ENCODE measurements at places on chromosomes 12 and 14. TPM values are rescaled to one million over a fixed set of nuclear protein-coding genes. Genes with fewer than 3 reads are reported as not detected.

NFYB gene
- total RNA-seq, result 49.4 TPM

CMKLR1 gene
- total RNA-seq, result 0.32 TPM

NKX2-8 gene
- total RNA-seq, result not detected

CCDC38 gene
- not detected for total RNA-seq

DCN gene
- total RNA-seq, result 2,415 TPM

Data from cardiac atrium fibroblast (primary cell).